ENCODE measurements at places on chromosomes 2 and 18.

DNA sequence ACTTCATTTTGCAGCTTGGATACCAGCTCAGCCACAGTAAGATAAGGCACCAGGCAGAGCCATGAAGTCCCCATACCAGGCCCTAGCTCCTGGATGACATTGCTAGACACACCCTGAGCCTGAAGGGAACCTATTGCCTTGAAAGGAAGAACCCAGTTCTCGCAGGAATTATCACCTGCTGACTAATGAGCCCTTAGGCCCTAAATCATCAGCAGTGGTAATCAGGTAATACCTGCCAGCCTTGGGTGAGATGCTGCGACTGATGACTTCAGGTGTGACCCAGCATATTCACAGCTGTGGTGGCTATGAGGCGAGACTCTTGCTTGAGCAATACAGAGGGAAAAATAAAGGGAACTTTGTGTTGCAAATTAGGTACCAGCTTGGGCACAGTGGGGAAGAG is 24.9 kb downstream of the CLK1 start:
- DNase-seq: no peak

DNA sequence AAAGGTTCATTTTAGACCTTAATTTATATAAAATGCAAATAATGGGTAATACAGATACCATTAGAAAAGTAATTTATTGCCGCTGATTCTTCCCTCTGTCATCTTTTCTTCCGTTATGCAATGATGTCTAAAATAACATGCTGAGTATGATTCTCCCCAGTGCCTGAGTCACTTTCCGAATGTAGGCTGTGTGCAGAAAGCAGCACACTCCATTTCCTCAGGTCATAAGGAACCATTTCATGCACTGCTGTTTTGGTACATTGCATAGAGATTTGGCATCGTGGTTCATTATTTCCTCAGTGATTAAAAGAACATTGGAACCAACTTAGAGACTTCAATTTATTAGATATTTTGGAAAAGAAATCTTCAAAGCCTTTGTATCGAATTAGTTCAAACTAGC is 173.5 kb downstream of the CDH2 start:
- DNase-seq: no peak

DNA sequence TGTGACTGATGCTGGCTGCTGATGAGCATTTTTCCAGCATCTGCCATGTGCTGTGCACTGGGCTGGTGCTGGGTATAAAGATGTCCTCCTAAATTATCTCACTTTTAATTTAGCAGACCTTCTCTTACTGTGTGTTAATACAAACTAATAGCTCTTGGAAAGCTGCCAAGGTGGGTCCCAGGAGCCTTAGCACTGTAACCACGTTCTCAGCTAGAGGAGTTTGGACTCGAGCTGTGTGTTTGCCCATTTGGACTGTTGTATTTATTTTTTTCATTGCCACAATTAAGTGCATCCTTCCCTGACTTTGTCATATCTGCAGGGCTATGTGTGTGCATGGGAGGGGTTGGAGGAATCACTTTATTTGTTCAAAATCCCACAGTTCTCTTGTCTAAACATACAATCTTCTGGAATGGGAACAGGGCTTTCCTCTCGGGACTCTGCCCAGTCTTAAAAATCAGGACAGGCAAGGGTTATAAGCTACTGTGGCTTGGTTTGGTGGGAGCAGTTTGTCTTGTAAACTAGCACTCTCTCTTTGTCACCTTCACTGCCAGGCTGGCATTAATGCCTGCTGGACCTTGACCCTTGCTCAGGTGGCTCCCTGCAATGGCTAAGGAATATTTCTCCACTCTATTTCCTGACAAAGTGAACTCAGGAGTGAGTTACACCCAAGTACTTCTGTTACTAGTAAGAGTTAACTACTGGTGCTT is 129.7 kb upstream of the MGAT5 start:
- DNase-seq: peak; percentile 46

DNA sequence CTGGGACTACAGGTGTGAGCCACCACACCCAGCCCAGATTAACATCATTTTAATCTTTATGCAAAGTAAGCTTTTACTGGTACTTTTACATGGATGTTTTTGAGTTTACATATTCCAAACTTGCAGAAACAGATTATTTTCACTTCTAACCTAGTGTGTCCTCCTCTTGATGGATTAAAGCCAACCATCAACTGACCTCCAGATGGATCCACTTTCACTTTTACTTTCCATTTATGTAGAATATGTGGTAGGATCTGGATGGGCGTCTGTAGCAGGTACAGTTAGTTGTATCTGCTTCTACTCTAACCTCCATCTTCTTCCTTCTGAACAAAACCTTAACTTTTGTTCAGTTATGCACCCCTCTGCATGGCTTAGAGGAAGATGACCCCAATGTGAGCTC is 264.1 kb downstream of the CDH20 start:
- no peak for DNase-seq

- DNase-seq: no peak
Measured at GRCh38 chr2:200087451-200087850, 132.1 kb downstream of the MAIP1 start.

- DNase-seq: no peak
Measured at GRCh38 chr2:200353120-200353519, 46.6 kb downstream of the SPATS2L start.

GRCh38 chr2:197328461-197328860 is 17.9 kb upstream of the ANKRD44 start:
- no peak for DNase-seq

DNA sequence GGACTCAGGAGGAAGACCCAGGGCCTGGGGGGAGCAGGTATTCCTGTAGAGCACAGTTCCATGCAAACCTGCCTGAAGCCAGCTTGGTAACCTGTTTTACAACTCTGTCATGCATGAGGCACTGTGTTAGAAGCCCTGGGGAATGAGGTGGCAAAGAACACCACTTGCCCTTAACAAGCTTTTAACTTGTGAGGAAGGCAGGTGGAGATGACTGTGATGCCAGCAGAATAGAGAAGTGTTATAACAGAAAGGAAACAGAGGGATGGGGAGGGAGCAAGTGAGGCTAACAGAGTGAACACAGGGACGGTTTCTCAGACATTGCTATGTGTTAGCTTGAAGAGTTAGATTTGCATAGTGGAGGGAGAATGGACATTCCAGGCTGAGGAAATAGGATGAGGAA is 11.5 kb upstream of the IL1A start:
- DNase-seq: no peak

GRCh38 chr2:10234013-10234306 is 68.7 kb upstream of the HPCAL1 start:
- DNase-seq: no peak

GRCh38 chr18:59068276-59069071 is 71.2 kb upstream of the SEC11C start:
- no peak for DNase-seq

DNA sequence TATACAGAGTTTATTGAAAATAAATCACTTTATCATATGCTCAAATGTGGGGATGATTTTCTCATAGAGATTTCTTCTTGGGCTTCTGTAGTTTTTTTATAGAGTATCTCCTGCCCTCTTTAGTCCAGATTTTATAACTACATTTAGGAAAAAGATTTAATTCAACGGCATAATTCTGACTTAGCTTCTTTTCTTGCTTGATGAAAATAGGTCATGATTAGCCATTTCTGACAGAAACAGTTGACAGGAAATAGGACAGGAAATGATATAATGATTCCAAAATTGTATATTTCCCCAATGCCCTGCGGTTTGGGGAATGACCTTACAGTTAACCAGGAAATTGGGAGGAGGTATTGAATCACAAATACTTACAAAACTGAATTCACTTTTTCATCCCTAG is 1531.9 kb upstream of the ACVR2A start:
- DNase-seq: no peak

DNA sequence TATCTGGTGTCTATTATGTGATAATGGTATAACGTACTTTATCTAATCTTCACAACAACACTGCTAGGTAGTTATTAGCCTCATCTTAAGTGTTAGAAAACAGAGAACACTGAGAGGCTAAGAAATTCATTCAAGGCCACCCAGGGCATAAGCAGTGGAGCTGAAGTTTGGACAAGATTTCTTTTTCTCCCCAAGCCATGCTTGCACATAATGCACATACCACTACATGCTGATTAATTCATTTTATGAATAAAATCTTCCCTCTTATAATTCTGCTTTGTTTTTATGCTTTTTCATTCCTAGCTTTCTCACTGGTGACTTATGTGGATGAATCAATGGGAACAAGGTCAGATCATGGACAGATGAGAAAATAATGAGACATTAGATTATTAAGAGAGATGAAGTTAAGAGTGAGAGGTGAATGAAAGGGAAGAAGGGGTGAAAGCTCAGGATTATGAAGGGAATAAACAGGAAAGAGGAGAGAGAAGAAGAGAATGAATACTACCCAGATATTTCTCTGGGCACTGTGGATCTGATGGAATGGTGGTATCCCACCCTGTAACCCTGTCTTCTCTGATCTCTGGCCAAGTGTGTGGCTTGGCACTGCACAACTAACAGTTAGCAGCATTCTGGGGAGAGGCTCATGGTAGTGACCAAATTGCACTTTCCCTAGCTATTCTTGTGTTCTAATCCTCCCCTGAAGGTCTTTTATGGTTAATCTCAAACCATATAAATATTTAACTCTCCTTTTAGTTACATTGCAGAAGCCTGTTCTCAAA is 17.7 kb upstream of the GALNT3 start:
- no peak for DNase-seq

GRCh38 chr2:159381574-159381973 is 95.1 kb upstream of the WDSUB1 start:
- DNase-seq: no peak

- DNase-seq: no peak
Measured at GRCh38 chr2:197613509-197613987, 61.8 kb downstream of the RFTN2 start.

DNA sequence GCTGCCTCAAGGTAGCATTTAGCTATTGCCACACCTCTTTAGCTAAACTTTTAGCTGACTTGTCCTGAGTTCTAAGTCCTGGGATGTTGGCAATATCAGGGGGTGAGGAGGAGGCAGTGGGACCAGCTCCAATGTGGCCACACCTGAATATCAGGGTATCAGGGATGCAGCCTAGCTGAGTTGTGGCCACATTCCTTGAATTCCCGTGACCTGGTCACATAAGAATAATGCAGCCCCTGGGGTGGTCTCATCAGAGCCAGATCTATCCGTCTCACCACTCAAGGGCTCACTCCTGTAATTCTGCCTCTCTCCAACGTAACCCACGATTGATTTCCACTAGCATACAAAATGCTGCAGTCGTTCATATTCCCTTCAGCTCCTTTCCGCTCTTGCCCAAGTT is 11.6 kb upstream of the TAF1B start:
- no peak for DNase-seq

Data from D341Med (cell line).